Osteoblast (primary cell): ENCODE measurements at places on chromosomes 5 and 9.
A peak's percentile ranks its signal among the peaks of the same experiment; 100 is the strongest.

DNA sequence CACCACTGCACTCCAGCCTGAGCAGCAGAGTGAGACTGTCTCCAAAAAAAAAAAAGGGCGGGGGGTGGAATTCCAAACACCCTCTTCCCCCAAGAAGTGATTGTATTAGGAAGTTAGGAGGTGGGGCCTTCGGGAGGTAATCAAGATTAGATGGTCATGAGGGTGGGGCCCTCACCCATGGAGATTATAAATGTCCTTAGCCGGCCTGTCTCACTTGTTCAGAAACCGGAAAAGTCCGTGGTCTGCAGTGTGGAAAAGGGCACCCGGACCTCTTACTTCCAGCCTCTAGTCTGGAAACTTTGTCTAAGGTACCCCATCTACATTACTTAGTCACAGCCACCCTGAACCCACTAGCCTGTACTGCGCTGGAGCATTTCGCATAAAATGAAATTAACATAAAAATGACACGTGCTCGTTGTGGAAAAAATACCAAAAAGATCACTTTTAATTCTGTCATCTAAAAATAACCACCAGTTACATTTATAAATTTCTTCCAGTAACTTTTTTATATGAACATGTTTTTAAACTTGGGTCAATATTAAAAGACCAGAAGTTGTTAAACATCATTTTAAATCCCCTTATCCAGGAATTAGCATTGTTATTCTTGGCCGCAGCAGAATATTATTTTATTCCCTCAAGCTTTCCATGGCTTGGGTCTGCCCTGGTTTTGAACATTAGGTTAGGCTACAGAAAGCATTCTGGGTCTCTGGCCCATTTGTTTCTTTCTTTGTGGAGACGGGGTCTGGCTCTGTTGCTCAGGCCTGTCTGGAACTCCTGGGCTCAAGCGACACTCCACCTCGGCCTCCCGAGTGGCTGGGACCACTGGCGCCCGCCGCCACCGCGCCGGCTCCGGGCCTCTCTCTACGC is 1.2 kb upstream of the CKS2 start:
- H3K27me3 ChIP-seq, result no peaks in the 10 kb centered on the region
- peaks cover 31% of the 10 kb centered on the region for H3K4me1 ChIP-seq
- H3K4me3 ChIP-seq, result peak overlapping the region; percentile 81
- H3K36me3 ChIP-seq, result no peaks in the 10 kb centered on the region

- H3K4me1 ChIP-seq, result peaks cover 56% of the 10 kb centered on the region
- DNase-seq, result peak; percentile 88
- peak overlapping the region; percentile 30 for H3K4me3 ChIP-seq
- no peaks in the 10 kb centered on the region for H3K36me3 ChIP-seq
- peak overlapping the region; percentile 27 for H3K27ac ChIP-seq
- H3K27me3 ChIP-seq, result peaks cover 10% of the 10 kb centered on the region
Measured at GRCh38 chr9:88818495-88819201, 172.6 kb upstream of the S1PR3 start.

GRCh38 chr9:119026120-119026519 is 343.1 kb downstream of the BRINP1 start:
- peaks cover 3% of the 10 kb centered on the region for H3K4me1 ChIP-seq
- DNase-seq, result peak; percentile 65
- no peaks in the 10 kb centered on the region for H3K27me3 ChIP-seq
- H3K27ac ChIP-seq, result no peak overlapping the region
- no peaks in the 10 kb centered on the region for H3K36me3 ChIP-seq
- no peak overlapping the region for H3K4me3 ChIP-seq

DNA sequence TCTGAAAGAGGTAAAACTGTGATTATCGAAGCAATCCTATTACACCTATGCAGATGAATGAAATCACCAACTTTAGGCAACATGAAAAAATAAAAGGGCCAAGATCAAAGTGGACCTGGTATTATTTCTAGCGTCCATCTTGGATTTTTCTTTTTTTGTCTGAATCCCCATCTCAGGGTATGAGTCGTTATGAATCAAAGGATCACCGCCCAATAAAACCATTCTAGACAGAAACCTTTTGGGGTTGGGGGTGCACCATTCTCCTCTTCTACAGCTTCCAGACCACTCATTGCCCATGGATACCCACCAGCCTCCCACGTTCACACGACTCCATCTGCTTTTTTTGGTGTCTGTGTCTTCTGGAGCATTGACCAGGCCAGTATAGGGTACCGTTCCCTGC is 33.4 kb downstream of the MAP1B start:
- H3K36me3 ChIP-seq, result peaks cover 15% of the 10 kb centered on the region
- peak overlapping the region; percentile 96 for H3K27ac ChIP-seq
- no peak for DNase-seq
- no peak overlapping the region for H3K4me3 ChIP-seq
- H3K4me1 ChIP-seq, result peaks cover 80% of the 10 kb centered on the region
- no peaks in the 10 kb centered on the region for H3K27me3 ChIP-seq

- H3K27ac ChIP-seq, result no peak overlapping the region
- H3K27me3 ChIP-seq, result no peaks in the 10 kb centered on the region
- peaks cover 16% of the 10 kb centered on the region for H3K4me1 ChIP-seq
- peak; percentile 9 for DNase-seq
Measured at GRCh38 chr5:142922223-142922952, 152.2 kb downstream of the ARHGAP26 start.

DNA sequence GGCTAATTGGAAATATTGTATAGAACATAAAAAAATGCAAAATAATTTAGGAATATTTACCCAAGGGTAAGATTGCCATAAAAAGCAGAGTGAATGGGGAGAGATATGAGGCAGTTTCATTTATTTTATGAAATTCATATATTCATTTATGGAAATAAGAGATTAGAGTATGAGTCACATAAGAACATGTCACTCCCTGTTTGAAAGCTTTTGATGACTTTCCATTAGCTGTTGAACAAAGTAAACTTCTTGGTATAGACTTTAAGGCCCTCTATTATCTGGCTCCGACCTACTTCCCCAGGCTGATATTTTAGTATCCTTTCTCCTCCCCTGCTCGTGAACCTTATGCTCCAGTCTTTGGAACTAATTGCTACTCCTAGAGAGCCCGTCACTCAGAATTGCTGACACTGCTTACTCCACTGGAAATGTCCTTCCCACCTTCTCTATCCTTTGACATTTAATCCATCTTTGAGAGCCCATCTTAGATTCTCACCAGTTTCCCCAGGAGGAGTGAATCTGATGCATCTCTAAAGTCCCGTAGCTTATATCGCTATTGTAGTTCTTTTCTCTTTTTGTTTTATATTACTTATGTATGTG is 8.9 kb upstream of the ACTBL2 start:
- no peaks in the 10 kb centered on the region for H3K36me3 ChIP-seq
- DNase-seq, result no peak
- no peak overlapping the region for H3K4me3 ChIP-seq
- no peaks in the 10 kb centered on the region for H3K27me3 ChIP-seq

GRCh38 chr9:122394265-122395125 is 23.7 kb downstream of the PTGS1 start:
- H3K4me3 ChIP-seq, result peak overlapping the region; percentile 5
- no peaks in the 10 kb centered on the region for H3K36me3 ChIP-seq

GRCh38 chr9:19473605-19474004 is 64.8 kb downstream of the ACER2 start:
- H3K4me3 ChIP-seq, result no peak overlapping the region
- no peak overlapping the region for H3K27ac ChIP-seq
- H3K4me1 ChIP-seq, result peaks cover 8% of the 10 kb centered on the region
- peaks cover 19% of the 10 kb centered on the region for H3K27me3 ChIP-seq
- no peaks in the 10 kb centered on the region for H3K36me3 ChIP-seq
- DNase-seq, result no peak
